ENCODE measurements at places on chromosomes 11 and 22. TPM values are rescaled to one million over a fixed set of nuclear protein-coding genes. Genes with fewer than 3 reads are reported as not detected.

DNA sequence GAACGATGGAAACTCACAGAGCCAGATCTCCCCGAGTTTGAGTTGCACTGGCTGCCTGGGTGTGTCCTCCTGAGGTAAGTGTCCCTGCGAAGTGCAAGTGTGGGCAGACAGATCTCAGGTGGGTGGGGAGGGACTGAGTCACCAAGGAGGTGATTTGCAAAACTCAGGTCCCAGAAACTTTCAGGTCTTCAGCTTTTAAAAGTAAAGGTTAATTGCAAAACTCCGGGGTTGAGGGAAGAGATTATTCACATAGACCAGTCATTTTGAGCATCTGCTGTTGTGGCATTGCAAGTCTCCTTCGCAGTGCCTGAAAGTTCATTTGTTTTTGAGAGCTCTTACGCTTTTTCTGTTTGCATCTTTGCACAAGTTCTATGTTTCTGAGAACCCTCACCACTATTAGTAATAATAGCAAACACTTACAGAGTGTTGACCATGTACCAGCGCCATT lies 7.1 kb downstream of the CD44 start:
- DNase-seq, result no peak

DNA sequence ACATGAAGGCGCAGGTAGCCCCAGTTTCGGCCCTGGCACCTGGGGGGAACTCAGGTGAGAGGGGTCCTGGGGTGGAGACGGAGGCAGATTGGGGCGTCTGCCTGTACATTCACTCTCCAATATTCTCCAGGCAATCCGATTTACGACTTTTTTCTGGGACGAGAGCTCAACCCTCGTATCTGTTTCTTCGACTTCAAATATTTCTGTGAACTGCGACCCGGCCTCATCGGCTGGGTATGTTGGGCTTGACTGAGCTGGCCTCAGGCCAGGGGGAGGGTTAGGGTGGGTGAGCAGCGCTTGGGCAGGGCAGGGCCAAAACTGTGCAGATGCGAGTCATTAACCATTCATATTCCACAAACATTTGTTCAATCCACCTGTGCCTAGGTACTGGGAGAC lies 1.7 kb downstream of the TM7SF2 start:
- DNase-seq, result no peak

GRCh38 chr11:56716379-56716854 lies 17.5 kb downstream of the OR9G1 start:
- no peak for DNase-seq

BAIAP2L2 gene
- 1.5 TPM for polyA plus RNA-seq

All from hindlimb muscle (tissue), 1 donor.